ENCODE measurements at places on chromosomes 4 and X. TPM values are rescaled to one million over a fixed set of nuclear protein-coding genes. Genes with fewer than 3 reads are reported as not detected.
A peak's percentile ranks its signal among the peaks of the same experiment; 100 is the strongest.

TET2 gene
- 37.4 TPM for total RNA-seq

DNA sequence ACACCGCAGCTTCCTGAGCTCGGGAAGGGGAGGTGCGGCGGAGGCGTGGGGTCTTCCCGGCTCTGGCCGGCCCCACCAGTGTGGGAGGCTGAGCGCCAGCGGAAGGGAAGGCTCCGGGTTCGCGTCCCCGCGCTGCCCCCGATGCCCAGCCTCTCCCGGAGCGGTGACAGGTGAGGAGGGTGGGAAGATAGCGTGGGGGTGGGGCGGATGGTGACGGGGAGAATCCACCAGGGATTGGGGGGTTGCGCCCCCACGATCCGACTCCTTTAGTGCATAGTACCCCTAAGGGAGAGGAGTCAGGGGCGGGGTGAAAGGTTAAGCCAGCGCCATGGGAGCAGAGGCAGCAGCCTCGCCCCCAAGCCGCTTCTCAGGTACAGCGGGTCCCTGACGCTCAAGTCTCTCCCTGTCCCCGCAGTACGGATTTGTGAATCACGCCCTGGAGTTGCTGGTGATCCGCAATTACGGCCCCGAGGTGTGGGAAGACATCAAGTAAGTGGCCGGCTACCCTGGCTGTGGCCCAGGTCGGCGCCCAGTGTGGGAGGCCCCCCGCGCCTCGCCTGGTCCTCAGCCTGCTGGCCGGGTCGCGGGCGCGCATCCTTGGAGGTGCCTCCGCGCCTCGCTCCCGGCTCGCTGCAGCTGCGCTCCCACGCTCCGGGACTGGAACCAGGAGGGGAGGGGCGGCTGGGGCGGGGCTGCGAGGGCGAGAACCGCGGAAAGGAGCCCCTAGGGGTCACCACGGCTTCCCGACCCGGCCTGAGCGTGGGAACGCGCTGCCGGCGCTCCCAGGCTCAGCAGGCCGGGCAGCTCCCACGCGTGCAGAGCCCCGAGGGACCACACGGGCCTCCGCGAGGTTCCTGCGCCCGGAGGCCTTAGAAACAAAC is 791 bp downstream of the GUCY1B1 start:
- peak; percentile 67 for DNase-seq

- DNase-seq = peak; percentile 45
Observed at GRCh38 chr4:79917246-79917645, 155.8 kb downstream of the ANTXR2 start.

DNA sequence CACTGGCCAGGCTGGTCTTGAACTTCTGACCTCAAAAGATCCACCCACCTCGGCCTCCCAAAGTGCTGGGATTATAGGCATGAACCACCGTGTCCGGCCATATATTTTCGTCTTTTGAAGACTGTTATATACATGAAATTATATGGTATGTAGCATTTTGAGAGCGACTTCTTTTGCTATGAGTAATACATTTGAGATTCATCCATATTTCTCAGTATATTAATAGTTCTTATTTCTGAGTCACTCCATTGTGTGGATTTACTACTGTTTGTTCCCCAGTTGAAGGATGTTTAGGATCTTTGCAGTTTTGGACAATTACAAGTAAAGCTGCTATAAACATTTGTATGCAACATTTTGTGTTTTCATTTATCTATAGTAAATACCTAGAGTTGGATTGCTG is 34.9 kb downstream of the GNL3L start:
- DNase-seq = no peak

Data from glutamatergic neuron (in vitro differentiated cells).